Stimulated activated CD8-positive, alpha-beta memory T cell treated with anti-CD3 and anti-CD28 coated beads, Interleukin-4, amount 100 ng/mL, for 1 hour (primary cell): ENCODE measurements at places on chromosomes 2 and 18.

DNA sequence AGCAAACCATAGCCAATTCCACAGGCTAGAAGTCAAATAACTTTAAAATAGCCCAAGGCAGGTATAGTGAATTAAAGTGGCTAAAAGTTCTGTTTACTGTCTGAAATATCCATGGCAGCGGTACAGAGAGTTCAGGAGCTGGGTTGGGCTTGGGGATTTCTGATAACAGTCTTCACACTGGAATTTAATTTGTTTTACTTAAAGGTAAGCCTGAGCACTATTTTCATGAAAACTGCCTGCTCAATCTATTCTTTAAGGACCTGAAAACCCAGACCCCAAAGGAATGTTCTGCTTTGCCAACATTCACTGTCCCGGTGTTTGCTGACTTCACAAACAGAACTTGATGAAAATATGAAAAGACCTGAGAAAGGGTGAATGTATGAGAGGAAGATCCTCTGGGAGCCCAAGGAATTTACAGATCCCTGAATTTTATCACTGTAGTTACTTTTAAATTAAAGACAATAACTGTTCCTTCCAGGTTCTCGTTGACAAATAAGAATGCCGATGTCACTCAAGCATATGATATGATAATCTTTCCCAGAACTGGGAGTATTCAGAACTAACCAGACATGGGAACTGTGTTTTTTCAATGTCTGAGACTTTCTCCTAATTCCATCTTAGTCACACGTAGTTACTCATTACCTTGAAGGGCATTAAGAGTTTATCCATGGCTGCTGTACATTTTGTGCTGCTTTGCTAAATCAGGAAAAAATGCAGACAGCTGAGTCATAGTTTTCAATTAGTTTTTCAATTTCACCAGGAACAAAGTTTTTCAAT, 28.3 kb upstream of the ITGB6 start:
- DNase-seq = no peak

DNA sequence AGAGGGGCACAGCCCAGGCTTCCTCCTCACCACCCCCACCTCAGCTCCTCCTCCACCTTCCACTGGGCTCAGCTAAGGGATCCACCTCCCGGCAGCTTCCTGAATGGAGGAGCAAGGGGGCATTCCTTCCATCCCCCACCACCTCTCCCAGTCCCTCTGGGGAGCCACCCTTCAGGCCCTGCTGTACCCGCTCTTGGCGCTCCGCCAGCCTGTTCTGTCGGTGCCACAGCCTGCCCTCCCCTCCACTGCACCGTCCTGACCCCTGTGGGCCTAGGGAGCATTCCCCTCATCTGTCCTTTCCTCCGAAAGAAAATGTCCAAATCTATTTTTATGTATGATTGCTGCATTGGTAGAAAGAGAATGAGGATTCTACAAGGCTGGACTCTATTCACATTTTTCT, 59.9 kb downstream of the KIF1A start:
- DNase-seq = no peak

GRCh38 chr18:28183418-28184078, 6.6 kb upstream of the CDH2 start:
- DNase-seq = no peak

DNA sequence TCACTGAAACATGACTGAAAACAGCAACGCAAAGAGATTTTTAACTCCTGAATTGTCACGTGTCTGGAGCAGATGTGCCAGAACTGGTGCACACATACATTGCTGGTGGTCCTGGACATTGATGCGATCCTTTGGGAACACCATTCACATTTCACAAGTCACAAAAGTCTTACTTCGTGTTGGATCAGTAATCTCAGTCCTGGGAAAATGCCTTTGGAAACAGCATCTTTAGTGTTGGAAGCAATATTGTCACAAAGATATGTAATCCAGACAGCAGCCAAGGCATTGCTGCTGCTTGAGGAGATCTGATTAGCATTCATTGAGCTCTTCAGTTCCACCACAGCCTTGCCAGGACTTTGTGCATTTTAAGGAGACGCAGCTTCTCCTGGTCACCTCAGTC, 126.2 kb upstream of the SH3BP4 start:
- DNase-seq = no peak

- DNase-seq = no peak
Measured at GRCh38 chr2:205778356-205778755, 96.1 kb downstream of the NRP2 start.

DNA sequence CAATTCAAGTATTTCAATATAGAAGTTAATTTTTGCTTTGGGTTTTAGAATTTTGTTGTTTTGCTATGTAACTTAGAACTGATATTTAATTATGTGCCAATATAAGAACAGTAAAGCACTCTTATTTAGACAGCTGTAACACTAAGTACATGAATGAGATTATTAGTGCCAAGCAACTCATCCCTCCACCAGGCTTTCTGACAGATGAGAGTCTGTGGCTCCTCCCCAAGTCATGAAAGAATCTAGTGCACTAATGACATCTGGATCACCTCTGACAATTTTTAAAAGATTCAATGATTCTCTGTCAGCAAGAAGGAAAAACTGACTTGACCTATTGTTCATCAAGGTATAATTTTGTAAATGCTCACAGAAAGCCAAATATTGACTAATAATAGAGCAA, 67.8 kb downstream of the TMEFF2 start:
- DNase-seq = no peak

DNA sequence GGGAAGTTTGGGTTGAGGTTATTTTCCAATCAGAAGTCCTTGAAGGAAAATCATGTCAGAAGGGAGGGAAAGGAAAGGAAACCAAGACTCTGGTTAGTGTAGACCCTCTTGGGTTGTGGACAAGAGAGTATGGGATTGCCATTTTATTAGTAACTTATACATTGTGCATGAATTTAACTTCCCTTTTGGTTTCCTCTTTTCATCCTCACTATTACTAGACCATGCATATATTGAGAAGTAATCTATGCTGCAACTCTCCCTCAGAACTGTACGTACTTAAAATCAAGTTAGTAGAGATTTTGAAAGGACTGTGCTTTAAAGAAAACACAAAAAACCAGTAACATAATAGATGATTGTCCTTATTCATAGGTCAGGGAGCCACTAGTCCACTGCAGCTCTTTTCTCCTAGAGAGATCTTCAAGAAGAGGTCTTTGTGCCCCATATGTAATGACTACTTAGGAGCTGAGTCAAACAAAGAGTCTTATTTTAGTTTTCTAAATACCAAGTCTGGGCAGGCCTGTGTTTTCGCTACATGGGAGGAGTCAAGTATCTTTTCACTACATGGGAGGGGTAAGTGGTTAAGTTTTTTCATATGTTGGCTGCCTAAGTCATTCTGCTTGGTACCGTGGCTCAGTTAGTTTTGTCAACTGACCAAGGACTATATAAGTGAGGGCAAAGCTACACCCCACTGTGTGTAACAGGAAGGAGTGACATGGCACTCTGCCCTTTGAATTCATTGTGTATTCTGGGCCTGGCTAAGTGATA, 25.2 kb upstream of the FAM117B start:
- no peak for DNase-seq

DNA sequence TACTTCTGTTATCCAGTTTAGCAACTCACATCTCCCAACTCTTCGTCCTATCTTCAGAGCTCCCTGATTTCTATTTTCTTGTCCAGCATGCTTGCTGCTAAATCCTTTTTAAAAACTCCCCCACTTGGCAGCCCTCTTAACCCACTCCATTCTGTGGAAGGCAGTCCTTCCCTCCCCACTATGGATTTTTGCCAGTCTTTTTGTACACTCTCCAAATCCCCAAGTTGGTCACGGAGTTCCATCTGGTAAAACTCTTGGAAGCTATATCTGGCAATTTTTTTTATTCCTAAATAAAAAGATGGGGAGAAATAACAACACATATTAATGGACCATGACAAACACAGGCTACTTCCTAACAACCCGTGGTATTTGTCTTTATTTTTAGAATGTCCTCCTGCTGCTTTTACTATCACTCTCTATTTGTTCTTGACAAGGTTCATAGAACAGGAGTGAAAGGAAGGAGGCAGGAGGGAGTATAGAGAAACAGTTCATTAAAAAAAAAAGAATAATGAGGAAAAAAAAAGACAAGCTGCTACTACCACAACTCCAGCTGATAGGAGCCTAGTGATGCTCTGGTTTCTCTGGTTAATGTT, 120.0 kb upstream of the THSD7B start:
- DNase-seq = no peak

GRCh38 chr2:215360596-215360995, 48.7 kb downstream of the ATIC start:
- DNase-seq = no peak

GRCh38 chr18:25518716-25519053, 166.7 kb upstream of the ZNF521 start:
- no peak for DNase-seq

DNA sequence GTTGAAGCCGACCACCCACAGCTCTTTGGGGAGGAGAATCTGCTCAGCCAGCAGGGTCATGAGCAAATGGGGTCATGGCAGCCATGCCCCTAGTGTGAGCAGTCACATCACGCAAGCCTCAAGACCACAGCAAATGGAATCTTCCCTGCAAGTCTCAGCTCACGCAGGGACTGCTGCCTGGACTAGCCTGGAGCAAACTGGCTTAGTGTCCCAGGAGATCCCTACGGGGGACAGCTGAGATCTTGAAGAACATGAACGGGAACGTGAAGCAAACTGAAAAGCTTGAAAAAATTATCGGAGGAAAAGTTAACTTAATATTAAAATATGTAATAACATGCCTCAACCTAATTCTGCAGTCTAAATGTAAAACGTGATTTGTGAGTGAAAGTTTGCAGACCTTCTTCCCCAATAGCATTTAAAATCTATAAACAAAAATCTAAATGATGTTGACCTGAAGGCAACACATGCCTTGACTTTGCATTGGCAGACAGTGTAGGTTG, 118.4 kb downstream of the FAM124B start:
- no peak for DNase-seq

- DNase-seq = no peak
Measured at GRCh38 chr18:32966141-32966540, 193.3 kb upstream of the KLHL14 start.

GRCh38 chr18:79973517-79973916, 9.1 kb downstream of the HSBP1L1 start:
- no peak for DNase-seq

DNA sequence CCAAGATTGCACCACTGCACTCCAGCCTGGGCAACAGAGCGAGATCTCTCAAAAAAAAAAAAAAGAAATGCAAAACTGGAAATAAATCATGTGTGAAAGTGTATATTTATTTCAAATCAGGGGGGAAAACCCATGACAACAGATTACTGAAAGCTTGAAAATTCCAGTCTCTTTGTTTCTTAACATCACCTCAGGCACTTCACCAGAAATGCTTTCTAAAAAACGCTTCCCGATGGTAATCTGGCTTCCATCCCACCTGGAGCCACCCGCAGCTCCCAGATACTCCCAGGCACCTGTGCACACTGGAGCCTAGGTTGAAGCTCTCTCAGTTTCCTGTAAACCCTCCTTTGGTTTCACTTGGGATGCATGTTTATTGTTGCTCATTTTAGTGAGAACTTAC, 7.2 kb upstream of the ITGB6 start:
- DNase-seq = no peak

GRCh38 chr18:2981212-2981728, 31.7 kb downstream of the LPIN2 start:
- DNase-seq = no peak

DNA sequence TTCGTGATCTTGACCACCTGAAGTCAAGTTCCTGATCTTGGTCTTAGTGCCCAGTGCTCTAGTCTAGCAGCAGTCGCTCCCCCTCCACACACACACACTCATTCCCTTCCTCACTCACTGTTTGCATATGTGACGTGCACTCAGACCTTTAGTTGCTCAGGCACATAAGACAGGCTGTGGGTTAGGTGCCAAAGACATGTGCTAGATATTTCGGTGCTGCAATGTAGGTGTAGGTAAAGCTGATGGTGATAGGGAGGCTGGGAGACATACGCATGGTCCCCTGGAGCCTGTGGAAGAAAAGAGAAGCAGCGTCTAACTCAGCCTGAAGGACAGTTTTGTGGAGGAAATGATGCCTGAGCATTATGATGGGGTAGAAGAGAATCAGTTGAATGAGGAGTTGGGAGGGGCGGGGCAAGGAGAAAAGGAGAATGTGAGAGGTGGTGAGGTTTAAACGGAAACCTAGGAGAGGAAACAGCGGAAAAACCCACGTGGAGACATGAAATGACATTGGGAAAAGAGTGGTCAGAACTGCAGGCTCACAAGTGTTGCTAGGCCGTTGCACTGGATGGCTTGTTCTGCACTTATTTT, 3.8 kb downstream of the TTC39C start:
- DNase-seq = no peak

DNA sequence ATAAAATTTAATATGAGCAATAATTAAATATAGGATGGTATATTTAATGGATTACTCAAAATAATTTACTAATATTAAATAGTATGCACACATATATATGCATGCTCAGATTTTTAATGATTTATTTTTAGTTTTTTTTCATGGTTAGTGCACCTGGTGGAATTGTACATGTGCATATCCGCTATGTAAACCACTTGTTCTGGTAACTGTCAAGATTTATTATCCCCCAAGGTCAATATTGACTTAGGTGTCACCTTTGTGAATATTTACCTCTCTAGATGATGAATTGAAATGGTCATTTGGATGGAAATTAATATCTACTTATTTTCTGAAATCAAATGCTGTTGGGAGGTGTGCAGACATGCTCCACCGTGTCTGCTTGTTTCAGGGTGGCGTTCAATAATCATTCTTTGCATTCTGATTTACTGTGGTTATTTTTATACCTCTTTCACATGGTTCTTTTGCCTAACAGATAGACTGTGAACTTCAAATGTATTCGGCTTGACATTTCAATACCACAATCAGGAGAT, 14.7 kb downstream of the CNTNAP5 start:
- DNase-seq = no peak

DNA sequence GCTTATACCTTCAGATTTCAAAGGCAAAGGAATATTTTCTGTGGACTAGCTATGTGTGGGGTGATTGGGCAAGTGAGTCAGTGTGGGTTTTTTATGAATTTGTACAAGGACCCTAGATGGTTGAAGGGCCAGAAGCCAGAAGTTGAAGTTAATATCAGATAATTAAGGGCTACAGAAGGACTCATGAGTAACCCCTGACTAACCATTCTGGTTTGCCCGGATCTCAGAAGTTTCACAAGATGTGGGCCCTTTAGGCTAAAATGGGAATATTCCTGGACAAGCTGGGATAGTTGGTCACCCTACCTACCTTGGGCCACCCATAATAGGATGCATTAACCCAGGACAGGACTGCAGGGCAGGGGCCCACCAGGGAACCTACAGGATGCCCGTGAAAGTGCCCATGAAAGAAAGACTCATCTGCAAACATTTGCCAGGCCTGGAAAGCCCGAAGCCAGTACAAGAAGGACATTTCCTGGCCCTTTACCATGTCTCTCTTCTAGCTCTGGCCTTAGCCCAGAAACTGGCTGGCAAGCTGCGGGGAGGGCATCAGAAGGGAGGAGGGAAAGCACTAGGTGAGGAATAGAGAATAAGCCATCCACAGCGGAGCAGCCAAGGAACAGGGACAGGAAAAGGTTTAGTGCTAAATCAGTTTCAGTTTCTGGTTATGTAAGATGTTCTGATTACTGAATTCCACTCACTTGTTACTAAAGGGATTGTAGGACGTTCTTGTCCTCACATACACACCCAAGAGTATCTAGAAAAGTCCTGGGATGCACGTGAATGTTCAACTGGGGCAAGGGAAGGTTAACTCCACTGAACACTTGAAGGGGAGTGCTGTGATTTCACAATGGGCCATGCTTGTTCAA, 33.6 kb downstream of the GCG start:
- no peak for DNase-seq
